ENCODE measurements at places on chromosomes 16 and 17. TPM values are rescaled to one million over a fixed set of nuclear protein-coding genes. Genes with fewer than 3 reads are reported as not detected.

TP53TG3F gene
- not detected for total RNA-seq

DNA sequence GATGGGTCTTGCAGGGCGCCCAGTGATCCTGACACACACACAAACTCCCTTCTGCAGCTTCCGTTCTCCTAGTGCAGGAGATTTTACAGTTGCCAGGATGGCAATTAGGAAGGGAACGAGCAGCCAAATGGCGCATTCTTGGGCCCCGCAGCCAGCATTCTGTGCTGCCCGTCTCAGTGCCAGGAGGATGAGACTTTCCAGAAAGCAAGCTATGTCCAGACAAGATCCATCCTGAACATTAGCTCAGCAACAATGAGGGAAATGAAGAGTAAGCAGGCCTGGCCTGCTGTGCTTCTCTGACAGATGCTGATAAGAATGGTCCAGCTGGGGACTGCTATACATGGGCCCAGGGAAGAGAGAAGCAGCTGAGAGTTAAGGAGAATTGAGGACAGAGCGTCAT is 16.5 kb downstream of the SPPL2C start:
- H3K27ac ChIP-seq = no peak overlapping the region
- no peak for DNase-seq
- peaks cover 9% of the 10 kb centered on the region for H3K36me3 ChIP-seq
- peaks cover 55% of the 10 kb centered on the region for H3K27me3 ChIP-seq

DNA sequence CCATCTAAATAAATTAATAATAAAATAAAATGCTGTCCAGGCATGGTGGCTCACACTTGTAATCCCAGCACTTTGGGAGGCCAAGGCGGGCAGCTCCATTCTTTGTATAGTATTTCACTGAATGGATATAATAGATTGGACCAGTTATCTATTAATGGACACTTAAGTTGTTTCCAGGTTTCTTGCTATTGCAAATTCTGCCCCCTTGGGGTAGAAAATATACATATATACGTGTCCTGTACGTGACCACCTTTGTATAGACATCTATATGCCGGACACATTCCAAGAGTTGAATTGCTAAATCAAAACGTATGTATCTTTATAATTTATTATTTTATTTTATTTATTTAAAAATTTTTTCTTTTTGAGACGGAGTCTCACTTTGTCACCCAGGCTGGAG is 3.9 kb upstream of the EXOC7 start:
- no peak overlapping the region for H3K4me3 ChIP-seq
- peaks cover 11% of the 10 kb centered on the region for H3K4me1 ChIP-seq

- peaks cover 2% of the 10 kb centered on the region for H3K36me3 ChIP-seq
- no peak overlapping the region for H3K4me3 ChIP-seq
- H3K27ac ChIP-seq = no peak overlapping the region
- DNase-seq = no peak
Observed at GRCh38 chr17:66044083-66044482, 147.8 kb downstream of the CEP112 start.

DNA sequence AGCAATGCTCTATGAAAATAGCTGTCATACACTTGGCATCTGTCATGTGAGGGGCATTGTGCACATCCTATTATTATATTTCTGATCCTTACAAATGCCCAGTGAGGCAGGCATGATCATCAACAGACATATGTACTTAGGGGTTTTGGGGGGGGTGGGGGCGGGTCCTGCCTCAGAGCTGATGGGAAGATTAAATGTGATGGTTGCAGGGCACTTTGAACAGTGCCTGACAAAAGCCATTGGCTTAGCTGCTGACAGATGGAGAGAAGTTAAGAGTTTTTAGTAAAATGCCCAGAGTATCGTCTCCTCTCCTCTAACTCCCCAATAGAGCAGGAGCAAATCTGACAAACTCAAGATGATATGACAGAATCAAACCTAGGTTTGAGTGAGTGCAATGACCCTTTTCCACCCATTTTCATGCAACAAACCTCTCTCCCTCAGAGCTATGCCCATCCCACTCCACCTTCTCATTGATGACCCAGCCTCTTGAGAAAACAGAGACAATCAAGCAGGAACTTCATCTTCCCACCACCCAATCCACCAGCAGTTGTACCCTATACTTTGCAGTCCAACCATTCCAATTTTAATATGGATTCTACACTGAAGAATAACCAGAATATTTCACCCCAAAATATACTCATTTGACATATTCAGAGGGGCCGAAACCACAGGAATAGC is 4.8 kb downstream of the KLHL11 start:
- H3K36me3 ChIP-seq = no peaks in the 10 kb centered on the region
- DNase-seq = no peak
- H3K4me3 ChIP-seq = peak overlapping the region; percentile 56
- H3K27me3 ChIP-seq = no peaks in the 10 kb centered on the region

GRCh38 chr17:1362065-1362848 is 37.8 kb downstream of the YWHAE start:
- DNase-seq = no peak
- peaks cover 9% of the 10 kb centered on the region for H3K36me3 ChIP-seq
- H3K4me1 ChIP-seq = peaks cover 35% of the 10 kb centered on the region
- H3K4me3 ChIP-seq = peak overlapping the region; percentile 86
- H3K27ac ChIP-seq = peak overlapping the region; percentile 95
- no peaks in the 10 kb centered on the region for H3K27me3 ChIP-seq
